ENCODE measurements at places on chromosomes 13 and 19.

DNA sequence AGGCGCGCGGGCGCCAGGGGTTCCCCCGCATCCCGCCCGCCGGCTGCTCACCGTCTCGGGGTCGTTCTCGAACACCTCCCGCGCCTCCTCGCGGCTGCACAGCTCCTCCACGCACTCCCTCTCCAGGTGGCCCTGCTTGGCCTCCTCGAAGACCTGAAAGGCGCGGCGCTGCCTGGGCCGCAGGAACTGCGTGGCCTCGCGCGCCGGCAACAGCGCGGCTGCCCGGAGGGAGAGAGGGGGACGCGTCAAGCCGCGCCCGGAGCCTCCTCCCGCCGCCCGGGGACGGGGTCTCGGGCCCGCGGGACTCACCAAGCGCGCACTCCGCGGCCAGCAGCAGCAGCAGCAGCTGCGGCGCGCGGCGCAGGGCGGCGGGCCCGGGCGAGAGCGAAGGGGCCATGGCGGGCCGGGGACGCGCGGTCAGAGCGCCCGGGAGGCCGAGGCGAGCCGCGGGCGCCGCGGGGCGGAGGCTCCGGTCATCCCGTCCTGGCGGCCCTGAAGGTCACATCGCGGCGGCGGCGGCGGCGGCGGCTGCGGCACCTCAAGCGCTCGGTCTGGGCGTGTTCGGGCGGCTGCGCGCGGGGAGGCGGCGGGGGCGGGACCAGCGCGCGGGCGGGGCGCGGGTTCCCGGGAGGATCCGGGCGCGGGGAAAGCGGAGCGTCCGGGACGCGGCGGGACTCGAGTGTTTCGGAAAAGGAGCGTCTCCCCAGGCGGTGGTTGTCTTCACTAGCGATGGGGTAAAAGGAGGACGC, at the start of gene GAS6:
GAS6 (minus strand) TSS at position 553 of the 749 bp plus-strand sequence; CDS start at position 397, 156 bp downstream.
- DNase-seq = no peak

GRCh38 chr13:49464085-49464484, 20.0 kb downstream of the SETDB2 start:
- DNase-seq = no peak

GRCh38 chr19:9065457-9066014, 21.3 kb upstream of the OR1M1 start:
- DNase-seq = no peak

- DNase-seq = no peak
Measured at GRCh38 chr13:40352380-40352778, 314.1 kb downstream of the FOXO1 start.

- DNase-seq = no peak
Measured at GRCh38 chr19:44602081-44602480, 11.3 kb upstream of the IGSF23 start.

GRCh38 chr13:44197791-44198770, 175.5 kb upstream of the SERP2 start:
- DNase-seq = peak; percentile 90

- DNase-seq = no peak
Measured at GRCh38 chr19:32652894-32653598, 21.9 kb downstream of the ANKRD27 start.

DNA sequence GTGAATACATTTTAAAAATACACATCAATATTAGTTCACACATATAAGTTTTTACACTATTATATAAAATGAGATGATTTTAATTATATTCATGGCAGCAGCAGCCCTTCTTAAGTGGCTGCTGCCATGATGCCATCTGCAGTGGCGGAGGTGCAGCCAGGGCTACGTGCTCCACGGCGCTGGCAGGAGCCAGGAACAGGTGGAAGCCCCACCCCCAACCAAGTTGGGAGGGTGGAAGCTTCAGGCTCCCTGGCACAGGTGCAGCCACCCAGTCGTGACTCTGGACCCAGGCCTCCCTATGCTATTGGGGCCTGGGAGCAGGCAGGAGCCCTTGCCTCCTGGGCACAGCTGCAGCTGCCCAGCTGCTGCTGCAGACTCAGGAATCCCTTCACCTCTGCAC, 646.9 kb upstream of the PCDH9 start:
- no peak for DNase-seq

DNA sequence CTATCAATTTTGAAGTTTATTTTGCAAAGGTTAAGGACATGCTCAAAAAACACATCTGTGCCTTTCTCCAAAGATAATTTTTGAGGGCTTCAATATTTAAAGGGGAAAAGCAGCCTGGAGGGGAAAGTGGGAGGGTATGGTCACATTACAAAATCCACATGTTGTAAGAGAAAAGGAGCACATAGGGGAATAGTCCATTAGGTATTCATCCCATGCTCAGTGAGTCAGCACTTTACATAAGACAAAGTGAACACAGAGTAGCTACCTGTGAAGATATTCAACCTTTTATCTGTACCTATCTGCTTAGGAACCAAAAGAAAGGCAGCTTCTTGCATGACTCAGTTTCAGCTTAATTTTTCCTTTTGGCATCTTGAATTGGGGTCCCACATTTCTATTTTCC, 932.0 kb downstream of the SLITRK6 start:
- DNase-seq = no peak

DNA sequence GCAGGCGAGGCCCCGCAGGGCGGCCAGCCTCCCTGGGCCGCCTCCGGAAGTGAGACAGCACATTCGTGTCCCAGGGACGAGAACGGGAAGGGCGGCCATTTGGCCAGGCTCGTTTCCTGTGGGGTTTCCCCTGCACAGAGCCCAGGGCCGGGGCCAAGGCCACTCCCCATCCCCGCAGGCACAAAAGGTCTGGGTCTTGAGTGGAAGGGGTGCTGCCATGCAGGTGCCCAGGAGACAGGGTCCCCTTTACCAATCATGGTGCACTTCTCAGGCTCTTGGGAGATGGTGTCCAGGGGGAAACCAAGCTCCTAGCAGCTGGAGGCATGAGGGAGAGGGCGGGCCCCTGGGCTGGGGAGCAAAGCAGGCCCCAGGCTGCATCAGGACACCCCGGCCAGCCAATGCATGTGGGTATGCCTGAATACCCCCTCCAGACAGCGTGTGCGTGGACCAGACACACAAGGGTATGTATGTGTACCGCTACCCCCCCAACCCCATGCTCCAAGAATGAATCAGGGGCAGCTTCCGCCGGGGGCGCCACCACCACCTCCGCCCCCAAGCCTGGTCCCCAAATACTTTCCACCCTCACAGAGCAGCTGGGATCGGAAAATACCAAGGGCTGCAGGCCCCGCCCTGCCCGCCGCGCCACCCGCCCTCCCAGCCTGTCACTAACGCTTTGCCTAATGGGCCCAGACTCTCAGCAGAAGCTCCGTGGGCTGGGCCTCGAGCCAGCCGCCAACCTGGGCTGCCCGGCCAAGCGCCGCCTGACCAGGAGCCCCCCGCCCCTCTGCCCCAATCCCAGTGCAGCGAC, 37.6 kb upstream of the NANOS3 start:
- DNase-seq = peak; percentile 93

- DNase-seq = peak; percentile 97
Measured at GRCh38 chr19:42279902-42280814, 11.1 kb downstream of the CIC start.

- DNase-seq = no peak
Measured at GRCh38 chr13:66021846-66022245, 1208.3 kb downstream of the PCDH9 start.

- no peak for DNase-seq
Measured at GRCh38 chr19:35240327-35240726, 8.5 kb upstream of the LSR start.

All from activated CD4-positive, alpha-beta T cell treated with anti-CD3 and anti-CD28 coated beads, Interleukin-2, Interleukin-6, amounts not matched to agents 100 ng/mL and 50 ng/mL, durations not matched to agents 16 hours and 8 hours (primary cell).